ENCODE measurements at places on chromosomes 13 and 19.

DNA sequence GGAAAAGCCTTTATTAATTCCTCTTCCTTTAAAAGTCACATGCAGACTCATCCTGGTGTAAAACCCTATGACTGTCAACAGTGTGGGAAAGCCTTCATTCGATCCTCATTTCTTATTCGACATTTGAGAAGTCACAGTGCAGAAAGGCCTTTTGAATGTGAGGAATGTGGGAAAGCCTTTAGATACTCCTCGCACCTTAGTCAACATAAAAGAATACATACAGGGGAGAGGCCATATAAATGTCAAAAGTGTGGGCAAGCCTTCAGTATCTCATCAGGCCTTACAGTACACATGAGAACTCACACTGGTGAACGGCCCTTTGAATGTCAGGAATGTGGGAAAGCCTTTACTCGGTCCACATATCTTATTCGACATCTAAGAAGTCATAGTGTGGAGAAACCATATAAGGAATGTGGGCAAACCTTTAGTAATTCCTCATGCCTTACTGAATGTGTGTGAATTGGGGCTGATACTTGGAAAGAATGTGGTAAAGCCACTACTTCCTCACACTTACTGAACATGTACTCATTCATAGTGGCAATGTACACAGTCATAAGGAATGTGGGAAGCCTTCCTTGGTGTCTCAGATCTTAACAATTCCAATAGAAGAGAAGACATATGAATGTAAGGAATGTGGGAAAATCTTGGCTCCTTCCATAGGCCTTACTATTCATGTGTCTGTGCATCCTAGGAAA is 18.8 kb downstream of the ZNF559 start:
- DNase-seq, result no peak

DNA sequence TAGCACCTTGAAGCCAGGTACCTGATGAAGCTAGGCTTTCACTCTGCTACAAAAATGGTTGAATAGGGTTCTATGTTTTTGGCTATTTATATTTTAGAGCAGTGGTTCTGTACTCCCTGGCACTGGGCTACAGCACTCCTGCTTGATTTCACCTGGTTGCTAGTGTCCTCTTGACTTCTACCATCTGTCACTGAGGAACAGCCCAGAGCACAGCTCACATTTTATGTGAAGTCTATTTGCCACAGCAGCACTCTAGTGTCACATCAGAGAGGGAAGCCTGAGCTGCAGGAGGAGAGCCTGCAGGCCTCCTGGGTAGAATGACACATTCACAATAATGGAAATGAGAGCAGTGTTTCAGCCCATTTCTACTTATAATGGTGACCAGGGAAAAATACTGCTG is 184.2 kb downstream of the ZNF486 start:
- DNase-seq, result no peak

DNA sequence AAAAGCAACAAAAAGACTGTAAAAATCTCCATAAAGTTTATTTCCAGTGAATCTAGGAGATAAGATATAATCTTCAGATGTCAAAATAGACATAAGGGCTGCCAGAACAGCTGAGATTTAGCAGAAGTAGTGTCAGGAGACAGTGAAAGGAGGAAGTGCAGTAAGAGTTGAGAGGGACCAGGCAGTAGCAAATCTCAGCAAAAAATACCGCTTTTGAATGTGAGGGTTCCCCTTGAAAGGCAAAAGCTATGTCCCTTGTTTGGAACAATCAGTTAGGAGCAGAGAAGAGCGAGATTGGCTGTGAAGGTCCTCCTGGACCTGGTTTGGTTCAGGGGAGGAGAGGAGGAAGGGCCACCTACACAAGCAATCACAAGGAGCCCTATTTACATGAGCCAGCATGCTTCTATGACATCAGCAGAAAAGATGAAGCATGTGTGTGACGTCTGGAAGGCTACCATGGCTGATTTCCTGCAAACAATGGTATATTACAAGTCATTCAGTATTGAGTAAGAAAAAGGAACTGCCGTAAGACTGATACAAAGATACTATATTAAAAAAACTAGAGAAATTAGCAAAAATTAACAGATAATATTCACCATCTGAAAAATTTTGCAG is 98.9 kb upstream of the SIAH3 start:
- DNase-seq, result no peak

GRCh38 chr19:48720251-48720612 is 707 bp upstream of the MAMSTR start:
- DNase-seq, result no peak

DNA sequence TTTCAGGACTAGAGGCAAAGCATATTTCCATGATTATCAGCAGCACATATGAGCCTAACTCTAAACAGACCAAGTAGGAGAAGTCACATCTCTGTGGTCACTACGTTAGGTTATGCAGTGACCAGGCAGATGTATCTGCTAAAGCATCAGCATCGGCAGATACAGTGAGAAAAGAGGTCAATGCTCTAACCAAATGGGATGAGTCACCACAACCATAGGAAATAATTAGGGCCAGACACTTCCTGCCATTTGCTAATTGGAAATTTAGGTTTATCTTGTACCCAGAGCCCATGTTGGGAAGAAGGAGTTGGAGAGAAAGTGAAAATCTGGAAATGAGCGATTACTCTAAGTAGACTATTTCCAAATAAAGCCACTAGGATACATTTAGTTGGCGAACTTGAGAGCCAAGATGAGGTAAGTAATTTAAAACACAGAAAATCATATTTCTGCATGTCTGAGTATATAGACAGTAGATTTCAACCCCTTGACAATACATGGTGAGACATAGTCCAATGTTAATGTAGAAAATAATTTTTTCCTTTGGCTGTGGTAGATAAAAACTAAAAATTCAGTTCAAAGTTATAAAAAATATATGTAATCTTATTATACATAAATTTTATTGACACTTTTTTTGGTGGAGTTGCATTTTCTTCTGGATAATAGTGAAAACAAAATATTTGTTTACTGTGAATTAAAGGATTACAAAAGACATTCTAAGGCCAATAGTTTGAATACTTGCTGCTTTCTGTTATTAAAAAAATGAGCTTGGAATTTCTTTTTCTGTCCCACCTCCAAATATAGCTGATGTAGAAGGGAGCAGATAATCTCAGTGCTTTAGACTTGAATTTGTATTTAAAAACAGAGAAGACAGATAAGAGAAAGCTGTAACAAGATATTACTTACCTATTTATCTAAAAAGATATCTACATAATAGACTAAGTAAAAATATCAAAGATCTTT is 104.4 kb upstream of the CSNK1A1L start:
- DNase-seq, result no peak

DNA sequence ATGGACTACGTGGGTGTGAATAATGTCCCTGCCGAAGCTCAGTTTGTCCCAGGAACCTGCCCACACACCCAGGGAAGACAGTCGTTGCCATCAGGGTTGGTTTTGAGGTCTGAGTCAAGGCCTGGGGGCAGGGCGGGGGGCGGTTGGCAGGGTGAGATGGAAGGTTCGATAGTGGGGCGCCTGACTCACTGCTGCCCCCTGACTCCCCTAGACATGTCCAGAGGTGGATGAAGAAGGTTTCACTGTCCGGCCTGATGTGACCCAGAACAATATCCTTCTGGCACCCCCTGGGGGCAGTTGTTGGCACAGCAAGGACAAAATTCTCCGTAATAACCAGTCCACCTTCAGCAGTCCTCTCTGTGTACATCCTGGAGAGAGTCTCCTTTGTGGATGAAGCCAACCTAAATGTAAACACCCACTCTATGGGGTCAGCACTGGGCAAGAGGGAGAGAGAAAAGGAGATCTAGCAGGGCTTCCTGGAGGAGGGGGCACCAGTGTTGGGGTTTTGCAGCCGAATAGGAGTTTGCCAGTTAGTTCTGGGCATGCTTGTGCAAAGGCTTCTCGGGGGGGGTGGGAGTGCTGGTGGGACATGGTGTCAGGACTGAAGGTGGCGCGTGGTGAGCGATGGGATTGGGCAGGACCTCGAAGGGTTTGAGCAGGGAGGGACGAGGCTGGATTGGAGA is 19.6 kb upstream of the B3GNT3 start:
- DNase-seq, result no peak

DNA sequence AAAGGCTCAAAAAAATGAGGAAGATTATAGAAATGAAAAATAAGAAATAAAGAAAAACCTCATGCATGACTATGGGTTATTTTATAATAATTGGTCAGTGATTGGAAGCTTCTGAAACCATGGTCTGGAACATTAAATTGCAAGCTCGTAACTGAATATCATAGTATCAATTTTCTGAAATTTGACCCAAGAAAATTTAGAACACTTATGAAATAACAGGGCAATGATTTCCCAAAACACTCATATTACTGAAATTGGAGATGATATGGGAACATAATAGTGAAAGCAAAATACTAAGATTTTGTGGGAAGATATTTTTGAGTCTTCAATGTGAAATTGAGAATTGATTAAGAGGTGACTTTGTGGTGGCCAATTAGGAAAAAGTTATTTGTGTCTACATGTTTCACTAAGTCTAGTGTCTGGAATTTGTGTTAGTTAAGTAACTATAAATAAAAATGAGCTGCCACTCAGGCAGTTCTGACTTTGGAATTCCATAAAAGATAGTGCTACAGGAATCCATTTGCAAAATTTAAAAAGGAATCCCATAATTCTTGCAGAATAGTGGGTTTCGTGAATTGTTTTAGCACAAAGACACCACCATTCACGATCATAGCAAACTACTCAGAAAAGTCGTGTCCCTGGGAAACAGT is 603.0 kb downstream of the LMO7 start:
- DNase-seq, result no peak

DNA sequence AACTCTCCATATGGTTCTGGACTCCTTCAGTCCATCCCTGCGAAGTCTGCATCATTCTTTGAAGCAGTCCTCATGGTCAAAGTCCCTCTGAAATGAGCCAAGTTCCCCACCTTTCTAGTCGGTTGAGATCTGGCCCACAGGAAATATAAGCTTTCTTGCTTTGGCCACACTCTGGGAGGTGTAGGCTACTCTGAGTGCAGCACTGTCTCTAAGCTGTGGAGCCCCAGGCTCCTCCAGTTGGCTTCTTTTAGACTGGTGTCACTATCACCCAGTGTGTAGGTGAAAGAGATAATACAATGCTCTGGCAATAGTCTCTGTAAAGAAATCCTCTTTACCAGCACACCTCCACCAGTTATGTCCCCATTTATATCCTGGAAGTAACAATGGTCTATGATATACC is 486.5 kb upstream of the KLF12 start:
- DNase-seq, result no peak

DNA sequence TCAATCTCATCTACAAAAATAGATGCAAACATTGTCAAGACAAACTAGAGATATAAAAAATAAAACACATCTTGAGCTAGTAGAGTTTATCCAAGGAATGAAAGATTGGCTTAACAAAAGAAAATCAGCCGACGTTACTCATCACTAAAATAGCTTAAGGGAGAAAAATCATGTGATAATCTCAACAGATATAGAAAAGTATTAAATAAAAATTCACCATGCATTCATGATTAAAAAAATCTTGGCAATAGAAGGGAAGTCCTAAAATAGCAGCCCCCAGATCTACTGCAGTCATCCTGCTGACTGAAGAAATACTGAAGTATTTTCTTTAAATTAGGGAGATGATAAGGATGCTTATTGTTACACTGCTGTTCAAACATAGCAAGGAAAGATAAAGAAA is 12.6 kb upstream of the DCLK1 start:
- DNase-seq, result no peak

Data from effector CD4-positive, alpha-beta T cell (primary cell).